Activated CD8-positive, alpha-beta memory T cell treated with anti-CD3 and anti-CD28 coated beads, Interleukin-2, amount 50 U/mL, for 48 hours (primary cell): ENCODE measurements at places on chromosomes 12 and 14.

DNA sequence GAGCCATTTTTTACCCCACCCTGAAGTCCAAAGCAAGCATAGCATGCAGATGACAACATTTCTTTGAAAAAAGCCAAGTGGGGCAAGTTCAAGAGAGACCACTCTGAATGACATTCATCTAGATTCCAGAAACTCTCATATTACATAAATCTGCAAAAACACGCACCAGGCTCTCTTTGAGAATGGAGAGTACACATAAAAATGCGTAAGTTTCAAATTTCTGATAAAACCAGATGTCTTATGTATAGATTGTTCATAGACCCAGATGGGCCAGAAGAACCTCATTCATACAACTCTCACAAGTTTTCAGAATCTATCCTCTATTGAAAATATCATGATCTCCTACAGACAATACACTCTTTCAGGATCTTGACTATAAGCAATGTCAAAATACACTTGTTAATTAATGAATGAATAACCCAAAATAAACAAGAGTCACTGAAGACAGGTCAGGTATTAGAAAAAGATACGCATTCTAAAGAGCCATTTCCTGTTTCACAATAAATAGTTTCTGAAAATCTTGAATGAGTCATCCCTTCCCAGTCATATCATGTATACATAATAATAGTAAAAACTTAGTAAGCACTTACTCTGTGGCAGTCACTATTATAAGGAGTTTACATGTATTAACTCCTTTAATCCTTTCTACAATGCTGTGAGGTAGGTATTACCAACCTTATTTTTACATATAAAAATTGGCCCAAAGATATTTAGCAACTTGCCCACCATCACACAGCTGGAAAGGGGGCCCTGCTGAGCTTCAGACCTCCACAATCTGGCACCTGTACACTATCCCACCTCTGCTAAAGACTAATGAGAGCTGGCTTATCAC is 72.0 kb downstream of the PPP2R5E start:
- DNase-seq: no peak

- no peak for DNase-seq
These were observed 10.3 kb downstream of the RERGL start for GRCh38 chr12:18079541-18080246.

DNA sequence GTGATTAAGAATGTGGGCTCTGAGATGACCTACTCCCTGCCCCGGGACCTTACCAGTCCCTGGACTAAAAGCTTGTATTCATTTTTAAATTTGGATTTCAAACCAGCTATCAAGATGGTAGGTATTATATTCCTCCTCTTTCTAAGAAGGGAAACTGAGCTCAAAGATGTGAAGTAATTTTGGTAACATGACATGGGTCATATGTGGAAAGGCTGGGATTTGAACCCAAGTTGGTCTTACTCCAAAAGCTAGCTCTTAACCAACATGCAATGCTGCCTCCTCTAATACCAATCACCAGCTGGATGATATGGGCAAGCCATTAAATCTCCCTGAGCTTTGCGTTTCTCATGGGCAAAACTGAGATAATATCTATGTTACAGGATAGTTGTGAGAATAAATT is 166.4 kb upstream of the SLC38A2 start:
- no peak for DNase-seq

DNA sequence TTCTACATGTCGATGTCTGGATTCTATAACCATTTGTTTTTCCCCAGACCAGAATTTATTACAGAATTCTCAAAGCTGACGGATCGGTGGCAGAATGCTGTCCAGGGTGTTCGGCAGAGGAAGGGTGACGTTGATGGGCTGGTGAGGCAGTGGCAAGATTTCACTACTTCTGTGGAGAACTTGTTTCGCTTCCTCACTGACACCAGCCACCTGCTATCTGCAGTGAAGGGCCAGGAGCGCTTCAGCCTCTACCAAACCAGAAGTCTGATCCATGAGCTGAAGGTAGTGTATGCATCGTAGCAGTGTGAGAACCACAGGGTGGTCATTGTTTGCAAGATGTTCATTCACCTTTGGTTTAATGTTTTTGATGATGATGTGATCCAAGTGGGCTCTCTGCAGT is 124.0 kb downstream of the ESR2 start:
- DNase-seq: no peak

DNA sequence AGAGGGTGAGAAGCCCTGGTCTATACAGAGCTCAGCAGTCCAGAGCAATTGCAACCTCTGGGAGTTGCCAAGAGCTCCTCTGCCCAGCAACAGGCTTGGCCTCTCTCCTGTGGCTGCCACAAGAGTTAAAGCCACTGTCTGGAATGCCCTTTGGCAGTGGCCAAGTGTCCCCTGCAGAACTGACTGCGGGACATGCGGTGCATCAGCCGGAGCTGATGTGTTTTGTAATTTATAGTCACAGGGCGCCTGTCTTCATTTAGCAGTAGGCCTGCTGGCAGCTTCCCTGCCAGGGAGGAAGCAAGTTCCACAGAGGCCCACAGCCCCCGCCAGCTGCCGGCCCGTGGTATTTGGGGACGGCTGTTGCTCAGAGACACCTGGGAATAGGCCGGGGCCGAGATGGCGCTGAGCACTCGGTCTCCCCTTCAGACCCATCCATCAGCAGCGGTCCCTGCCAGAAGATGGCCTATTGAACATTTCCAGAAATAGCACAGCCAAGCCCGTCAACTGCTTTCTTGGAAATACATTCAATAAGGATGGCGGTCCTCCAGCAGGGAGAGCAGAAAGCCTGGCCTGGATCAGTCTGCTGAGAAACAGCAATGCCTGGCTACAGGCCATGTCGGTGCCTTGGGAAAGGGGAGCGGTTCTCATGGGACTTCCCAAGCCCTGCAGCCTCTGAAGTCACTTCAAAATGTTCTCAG is 217.4 kb downstream of the CRADD start:
- no peak for DNase-seq

GRCh38 chr14:63941023-63941422 is 88.2 kb downstream of the SYNE2 start:
- no peak for DNase-seq

DNA sequence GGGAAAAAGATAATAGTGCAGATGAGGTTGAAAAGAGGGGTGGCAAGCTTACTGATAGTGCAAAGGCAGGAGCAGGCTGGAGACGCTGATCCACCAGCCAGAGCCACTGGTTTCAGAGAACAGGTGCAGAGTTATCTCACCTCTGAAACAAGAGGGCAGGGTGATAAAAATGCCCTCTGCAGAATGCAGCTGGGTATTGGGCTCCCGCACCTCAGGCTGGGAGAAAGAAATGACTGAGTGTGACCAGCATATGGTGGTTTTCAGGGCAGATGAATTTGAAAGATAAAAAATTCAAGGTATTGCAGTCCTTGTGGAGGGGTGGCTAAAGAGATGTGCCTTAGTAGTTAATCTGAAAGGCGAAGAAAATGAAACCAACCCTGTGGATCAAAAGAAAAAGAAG is 2.9 kb upstream of the TMEM30B start:
- no peak for DNase-seq

DNA sequence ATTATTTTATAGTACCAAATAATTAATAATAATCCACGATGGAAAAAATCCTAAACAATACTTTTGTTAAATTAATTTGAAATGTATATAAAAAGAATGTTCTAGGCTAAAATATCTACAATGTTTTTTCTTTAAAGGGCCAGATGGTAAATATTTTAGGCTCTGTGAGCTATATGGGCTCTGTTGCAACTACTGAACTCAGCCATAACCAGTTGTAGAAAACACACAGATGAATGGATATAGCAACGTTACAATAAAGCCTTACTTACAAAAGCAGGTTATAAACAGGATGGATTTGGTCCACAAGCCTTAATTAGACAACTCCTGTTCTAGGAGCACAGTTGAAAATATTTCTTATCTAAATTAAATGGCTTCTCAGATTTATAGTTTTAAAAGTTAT is 245.2 kb downstream of the KCNC2 start:
- DNase-seq: no peak

GRCh38 chr14:106837870-106838269 is 1311.5 kb downstream of the TMEM121 start:
- no peak for DNase-seq

DNA sequence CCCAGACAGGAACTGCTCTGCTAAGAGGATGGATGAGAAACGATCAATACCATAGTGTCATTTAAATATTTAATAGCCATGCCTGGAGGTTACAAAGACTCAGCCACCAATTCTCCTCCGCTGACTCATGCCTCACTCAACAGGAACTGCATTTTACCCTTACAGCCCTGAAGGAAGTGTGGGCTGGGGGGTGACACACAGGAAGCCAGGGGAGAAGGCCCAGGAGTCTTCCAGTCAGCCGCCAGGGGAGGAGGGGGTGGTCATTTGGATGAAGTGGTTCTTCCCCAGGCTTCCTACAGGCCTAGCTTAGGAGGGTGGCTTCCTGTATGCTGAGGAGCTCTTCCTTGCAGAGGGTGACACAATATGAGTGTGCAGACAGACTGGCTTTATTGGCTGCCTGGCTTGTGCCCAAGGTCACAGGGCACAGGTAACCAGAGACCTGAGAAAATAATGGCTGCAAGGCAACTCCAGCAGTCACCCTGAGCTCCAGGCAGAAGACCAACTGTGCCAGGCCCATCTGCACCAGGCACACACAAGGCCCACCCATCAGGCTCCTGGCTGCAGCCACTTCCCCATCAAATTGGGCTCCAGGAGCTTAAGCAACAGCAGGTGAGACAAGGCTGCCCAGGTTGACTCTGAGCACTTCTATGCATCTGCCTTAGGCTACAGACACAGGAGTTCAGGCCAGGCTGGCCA is 30.6 kb upstream of the RPLP0 start:
- DNase-seq: peak; percentile 84

DNA sequence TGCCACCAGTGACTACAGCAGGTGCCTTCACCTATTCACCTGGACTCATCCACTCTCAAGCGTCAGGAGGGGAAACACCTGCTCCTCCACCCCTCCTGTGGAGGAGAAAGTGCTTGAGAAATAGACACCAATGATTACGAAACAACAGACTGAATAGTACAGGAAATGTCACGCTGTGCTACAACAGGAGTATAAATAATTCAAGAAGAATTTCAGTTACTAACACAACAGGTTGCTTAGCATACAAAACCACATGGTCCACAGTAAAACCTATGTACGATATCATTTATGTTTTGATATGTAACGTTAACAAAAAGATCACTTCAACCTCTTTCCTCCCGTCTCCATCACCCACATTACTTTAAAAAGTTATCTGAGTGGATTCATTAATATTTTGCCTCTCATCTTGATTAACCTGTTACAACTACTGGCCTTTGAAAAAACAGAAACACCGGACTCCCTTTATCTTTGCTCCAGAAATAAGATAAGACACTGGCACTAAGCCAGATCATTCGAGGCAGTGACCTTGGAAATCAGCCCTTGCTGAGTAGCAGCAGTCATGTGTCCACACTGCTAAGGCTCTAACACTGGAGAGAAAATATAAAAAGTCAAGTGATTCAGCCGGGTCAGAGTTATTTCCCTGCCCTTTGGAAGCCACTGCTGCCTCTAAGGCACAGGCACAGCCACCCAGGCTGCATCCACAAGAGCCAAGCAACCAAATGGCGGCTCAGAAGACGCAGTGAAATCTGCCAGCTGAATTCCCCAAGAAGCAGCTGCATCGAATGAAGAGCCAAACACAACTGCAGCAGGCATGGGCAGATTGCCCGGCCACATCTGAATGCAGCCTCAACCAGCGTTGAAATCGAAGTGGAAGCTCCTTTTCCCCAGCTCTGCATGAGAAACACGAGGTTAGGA is 40.9 kb downstream of the NT5DC3 start:
- no peak for DNase-seq

DNA sequence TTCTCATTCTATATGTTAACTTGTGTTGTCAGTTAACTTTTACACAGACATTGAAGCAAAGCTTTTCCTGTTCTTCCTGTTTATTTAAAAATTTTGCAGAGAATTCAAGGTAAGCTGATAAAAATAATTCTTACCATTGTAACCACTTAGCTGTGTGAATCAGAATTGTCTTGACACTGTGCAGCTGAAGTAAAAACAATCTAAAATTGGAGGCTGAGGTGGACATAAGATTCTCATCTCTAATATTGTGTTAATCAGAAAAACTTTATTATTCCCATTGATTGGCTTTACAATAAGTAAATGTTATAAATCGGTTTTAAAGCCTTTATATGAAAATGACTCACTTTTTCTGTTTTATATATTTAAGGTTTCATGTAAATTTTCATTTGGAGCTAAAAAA is 240.3 kb upstream of the PLEKHG7 start:
- DNase-seq: no peak

GRCh38 chr14:94103554-94104150 is 6.9 kb upstream of the IFI27 start:
- DNase-seq: no peak

- DNase-seq: no peak
These were observed 60.4 kb downstream of the FZD10 start for GRCh38 chr12:130222519-130223218.

DNA sequence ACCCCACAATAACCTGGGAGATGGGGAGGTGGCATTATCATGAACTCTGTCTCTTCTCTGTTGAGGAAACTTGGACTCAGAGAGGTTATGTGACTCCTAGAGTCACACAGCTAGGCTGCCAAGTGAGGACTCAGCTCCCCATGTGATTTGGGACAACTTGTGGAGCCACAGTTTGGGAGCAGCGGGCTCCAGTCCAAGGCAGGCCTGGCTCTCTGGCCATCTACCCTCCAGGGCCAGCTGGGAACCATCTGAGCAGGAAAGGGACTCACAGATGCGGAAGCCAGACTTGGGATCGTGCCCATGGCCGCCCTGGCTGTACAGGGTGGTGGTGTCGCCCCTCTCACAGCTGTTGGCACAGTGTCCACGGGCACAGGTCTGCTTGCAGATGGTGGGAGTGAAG is 59.1 kb downstream of the ISCA2 start:
- no peak for DNase-seq

- DNase-seq: peak; percentile 79
These were observed 778 bp downstream of the TCP11L2 start for GRCh38 chr12:106303202-106303820.

DNA sequence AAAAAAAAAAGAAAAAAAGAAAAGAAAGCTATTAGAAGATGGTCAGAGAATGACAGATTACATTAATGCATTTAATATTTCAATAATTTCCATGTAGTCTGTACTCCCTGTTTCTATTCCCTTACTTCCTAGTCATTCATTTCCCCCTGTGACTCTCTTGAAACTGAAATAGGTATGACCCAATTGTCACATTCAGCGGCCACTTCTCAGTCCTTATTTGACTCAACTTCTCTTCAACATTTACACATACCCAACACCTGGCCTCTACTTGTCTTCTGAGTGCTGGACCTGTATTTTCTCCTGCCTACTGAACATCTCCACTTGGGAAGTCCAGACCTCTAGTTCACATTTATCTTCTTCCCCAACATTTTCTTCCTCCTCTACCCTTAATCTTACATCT is 7.2 kb downstream of the EEA1 start:
- DNase-seq: no peak
